ENCODE measurements at places on chromosomes 6 and 20.

DNA sequence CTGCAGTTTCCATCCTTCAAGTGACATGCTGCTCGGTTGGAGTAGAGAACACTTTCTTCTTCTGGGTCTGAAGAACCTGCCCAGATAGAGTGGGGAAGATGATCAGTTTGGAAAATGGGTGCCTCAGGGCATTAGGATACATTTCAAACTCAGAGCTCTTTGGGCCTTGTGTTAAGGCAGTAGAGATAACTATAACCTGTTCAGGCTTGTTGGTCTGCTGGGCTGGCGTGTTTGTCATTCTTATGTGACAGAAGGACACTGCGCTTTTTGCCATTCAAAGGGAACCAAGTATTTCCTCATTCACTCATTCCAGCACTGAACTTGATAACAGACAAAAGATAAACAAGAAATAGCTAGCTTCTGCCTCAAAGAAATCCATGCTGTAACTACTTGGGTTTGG, 3.8 kb downstream of the TOMM34 start:
- no peak for DNase-seq

GRCh38 chr20:1465470-1466210, 1.0 kb downstream of the NSFL1C start:
- DNase-seq: no peak

- peak; percentile 17 for DNase-seq
These were observed 3.8 kb upstream of the SLC17A1 start for GRCh38 chr6:25835442-25836283.

- peak; percentile 71 for DNase-seq
These were observed 72.4 kb upstream of the SLC22A23 start for GRCh38 chr6:3529232-3529631.

DNA sequence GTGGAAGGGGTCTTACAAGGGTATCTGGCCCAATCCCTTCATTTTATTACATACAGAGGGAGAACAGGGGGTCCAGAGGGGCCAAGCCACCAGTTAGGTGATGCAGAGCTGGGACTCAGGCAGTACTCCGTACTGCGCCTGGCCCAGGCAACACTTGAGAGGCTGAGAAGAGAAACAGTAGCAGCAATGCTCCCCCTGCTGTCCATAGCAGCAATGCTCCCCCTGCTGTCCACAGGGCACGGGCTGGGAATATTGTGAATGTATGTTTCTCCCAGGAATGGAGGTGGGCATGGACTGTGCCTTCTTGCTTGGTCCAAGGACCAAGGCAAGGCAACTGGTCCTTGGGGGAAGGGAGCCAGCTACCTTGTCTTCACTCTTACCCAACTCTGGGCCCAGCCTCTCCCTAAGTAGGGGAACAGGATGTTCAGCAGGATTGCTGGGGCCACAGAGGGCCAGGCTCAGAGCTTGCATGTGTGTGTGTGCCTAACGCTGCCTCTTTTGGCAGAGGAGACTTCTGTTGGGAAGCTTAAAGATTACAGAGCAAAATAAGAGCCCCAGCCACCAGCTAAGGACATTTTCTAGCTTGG, 14.8 kb upstream of the FAM83C start:
- peak; percentile 76 for DNase-seq

DNA sequence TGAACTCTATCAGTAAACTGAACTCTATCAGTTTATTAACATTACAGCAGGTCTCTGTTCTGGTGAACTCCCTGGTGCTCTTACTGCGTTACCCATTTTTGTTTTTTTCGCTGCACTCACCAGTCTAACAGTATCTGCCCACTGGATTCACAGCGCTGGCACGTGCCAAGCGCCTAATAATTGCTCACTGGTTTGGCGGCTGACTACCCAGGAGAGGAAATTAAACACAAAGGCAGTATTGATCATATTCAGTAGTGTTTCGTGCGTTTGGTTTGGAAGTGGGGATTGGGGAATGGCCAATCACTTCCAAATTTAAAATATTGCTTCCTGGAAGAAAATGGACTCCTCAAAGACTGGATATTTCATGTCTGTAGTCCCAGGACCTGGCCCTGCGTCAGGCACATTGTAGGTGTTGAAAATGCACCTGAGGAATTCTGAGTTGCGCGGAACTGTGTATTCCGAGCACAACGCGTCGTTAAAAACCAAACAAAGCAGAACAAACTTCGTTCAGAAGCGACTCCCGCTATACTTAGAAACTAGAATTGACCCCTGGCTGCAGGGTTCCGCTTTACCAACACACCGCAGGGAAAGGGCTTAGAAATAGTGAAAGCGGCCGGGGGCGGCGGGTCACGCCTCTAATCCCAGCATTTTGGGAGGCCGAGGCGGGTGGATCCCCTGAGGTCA, 1.1 kb upstream of the RPS12 start:
- DNase-seq: no peak
